T-helper 17 cell (primary cell): ENCODE measurements at places on chromosomes 2 and 18.

- H3K4me3 ChIP-seq: no peak overlapping the region
- no peak for DNase-seq
- no peaks in the 10 kb centered on the region for H3K27me3 ChIP-seq
- no peaks in the 10 kb centered on the region for H3K36me3 ChIP-seq
- H3K27ac ChIP-seq: no peak overlapping the region
- peaks cover under 1% of the 10 kb centered on the region for H3K4me1 ChIP-seq
Observed at GRCh38 chr2:144443837-144444817, 75.8 kb downstream of the ZEB2 start.

DNA sequence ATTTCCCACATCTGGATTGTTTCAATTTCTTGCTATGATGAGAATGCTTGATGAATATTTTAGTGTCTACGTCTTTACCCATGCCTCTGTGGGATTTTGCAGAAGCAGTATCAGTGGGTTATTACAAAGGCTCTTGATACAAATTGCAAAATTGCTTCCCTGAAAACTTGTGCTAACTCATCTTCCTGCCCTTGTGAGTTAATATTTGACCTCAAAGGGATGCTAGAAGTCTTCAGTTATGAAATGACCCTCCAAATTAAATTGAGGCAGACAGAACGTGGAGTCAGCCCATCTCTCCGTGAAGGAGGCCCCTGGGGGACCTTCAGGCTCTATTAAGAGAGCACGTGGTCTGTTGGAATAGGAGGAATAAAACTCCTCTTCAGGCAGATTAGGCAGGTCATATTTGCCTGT, 239.2 kb upstream of the HS6ST1 start:
- peaks cover 18% of the 10 kb centered on the region for H3K27me3 ChIP-seq
- H3K27ac ChIP-seq: no peak overlapping the region
- H3K36me3 ChIP-seq: no peaks in the 10 kb centered on the region

- H3K36me3 ChIP-seq: no peaks in the 10 kb centered on the region
- no peak overlapping the region for H3K4me3 ChIP-seq
- H3K27ac ChIP-seq: no peak overlapping the region
- DNase-seq: no peak
- peaks cover 12% of the 10 kb centered on the region for H3K4me1 ChIP-seq
- no peaks in the 10 kb centered on the region for H3K27me3 ChIP-seq
Observed at GRCh38 chr2:45776160-45776955, 124.9 kb downstream of the PRKCE start.

GRCh38 chr2:6211236-6211635, 519.1 kb downstream of the SOX11 start:
- no peaks in the 10 kb centered on the region for H3K36me3 ChIP-seq
- no peak overlapping the region for H3K27ac ChIP-seq
- H3K27me3 ChIP-seq: no peaks in the 10 kb centered on the region

GRCh38 chr18:36843784-36844183, 14.9 kb downstream of the KIAA1328 start:
- no peak for DNase-seq
- no peak overlapping the region for H3K4me3 ChIP-seq
- peaks cover 12% of the 10 kb centered on the region for H3K4me1 ChIP-seq
- H3K27me3 ChIP-seq: no peaks in the 10 kb centered on the region
- no peak overlapping the region for H3K27ac ChIP-seq

- H3K4me1 ChIP-seq: peaks cover 22% of the 10 kb centered on the region
- no peaks in the 10 kb centered on the region for H3K36me3 ChIP-seq
- no peak for DNase-seq
- no peak overlapping the region for H3K27ac ChIP-seq
- H3K27me3 ChIP-seq: no peaks in the 10 kb centered on the region
Observed at GRCh38 chr18:63199743-63200241, 119.8 kb downstream of the BCL2 start.

DNA sequence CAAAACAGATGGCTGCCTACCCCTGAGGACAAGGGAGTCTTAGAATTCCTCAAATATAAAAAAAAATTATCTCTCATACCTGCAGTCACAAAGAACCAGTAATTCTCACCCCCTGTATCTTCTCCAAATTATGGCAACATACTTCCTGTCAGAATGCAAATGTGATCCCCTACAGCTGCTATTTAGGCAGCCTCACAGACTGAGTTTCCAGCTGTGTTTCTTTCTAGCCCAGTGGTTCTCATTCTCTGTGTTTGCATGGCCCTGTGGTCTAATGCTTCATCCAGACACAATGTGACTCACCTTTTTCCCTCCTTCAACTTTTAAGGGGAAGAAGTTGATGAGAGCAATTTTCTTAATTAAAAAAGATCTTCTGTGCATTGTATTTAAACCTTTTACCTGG, 726.3 kb downstream of the TSN start:
- no peaks in the 10 kb centered on the region for H3K27me3 ChIP-seq
- no peaks in the 10 kb centered on the region for H3K36me3 ChIP-seq
- H3K4me1 ChIP-seq: no peaks in the 10 kb centered on the region
- no peak for DNase-seq
- no peak overlapping the region for H3K4me3 ChIP-seq
- H3K27ac ChIP-seq: no peak overlapping the region

GRCh38 chr2:166042356-166042755, 85.5 kb downstream of the SCN1A start:
- H3K36me3 ChIP-seq: no peaks in the 10 kb centered on the region
- no peak for DNase-seq
- H3K4me3 ChIP-seq: no peak overlapping the region
- H3K27me3 ChIP-seq: peaks cover 17% of the 10 kb centered on the region
- no peak overlapping the region for H3K27ac ChIP-seq
- peaks cover 2% of the 10 kb centered on the region for H3K4me1 ChIP-seq

DNA sequence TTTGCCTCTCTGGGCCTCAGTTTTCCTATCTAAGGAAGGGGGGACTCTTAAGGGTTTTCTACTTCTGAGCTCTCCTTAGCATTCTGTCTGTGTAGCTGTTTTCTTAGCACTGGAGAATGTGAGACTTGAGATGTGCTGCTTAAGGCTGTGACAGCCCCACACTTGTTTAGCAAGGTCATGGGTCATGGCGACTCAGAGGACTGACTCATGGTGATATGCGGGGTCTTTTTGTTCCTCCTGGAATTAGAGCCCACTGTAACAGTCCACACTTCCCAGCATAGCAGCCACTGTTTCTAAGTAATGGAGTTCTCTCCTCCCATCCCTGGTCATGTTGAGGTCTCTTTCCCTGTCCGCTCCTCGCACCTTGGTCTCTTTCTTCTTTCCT, 4.1 kb upstream of the LPIN1 start:
- no peak for DNase-seq
- peak overlapping the region; percentile 37 for H3K27ac ChIP-seq
- H3K27me3 ChIP-seq: peaks cover 5% of the 10 kb centered on the region

DNA sequence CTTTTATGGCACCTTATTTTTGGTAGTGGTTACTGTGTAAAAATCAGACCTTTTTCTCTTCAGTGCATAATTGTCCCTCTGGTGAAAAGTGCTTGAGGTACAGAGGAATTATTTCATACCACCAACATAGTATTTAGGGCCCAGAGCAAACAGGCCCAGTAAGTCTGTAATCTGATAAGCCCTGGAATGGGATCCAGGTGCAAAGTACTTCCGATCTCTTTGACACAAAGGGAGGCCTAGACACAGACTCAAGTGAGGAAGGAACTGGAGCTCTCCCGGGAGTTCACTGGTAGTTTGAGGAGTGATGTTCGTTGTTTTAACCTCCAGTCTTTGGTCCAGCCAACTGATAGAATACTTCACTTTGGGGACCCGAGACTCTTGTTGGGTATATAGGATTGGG, 57.4 kb downstream of the RAB31 start:
- peaks cover 32% of the 10 kb centered on the region for H3K27me3 ChIP-seq
- no peaks in the 10 kb centered on the region for H3K4me1 ChIP-seq
- H3K4me3 ChIP-seq: no peak overlapping the region
- H3K27ac ChIP-seq: no peak overlapping the region
- DNase-seq: no peak
- H3K36me3 ChIP-seq: no peaks in the 10 kb centered on the region

DNA sequence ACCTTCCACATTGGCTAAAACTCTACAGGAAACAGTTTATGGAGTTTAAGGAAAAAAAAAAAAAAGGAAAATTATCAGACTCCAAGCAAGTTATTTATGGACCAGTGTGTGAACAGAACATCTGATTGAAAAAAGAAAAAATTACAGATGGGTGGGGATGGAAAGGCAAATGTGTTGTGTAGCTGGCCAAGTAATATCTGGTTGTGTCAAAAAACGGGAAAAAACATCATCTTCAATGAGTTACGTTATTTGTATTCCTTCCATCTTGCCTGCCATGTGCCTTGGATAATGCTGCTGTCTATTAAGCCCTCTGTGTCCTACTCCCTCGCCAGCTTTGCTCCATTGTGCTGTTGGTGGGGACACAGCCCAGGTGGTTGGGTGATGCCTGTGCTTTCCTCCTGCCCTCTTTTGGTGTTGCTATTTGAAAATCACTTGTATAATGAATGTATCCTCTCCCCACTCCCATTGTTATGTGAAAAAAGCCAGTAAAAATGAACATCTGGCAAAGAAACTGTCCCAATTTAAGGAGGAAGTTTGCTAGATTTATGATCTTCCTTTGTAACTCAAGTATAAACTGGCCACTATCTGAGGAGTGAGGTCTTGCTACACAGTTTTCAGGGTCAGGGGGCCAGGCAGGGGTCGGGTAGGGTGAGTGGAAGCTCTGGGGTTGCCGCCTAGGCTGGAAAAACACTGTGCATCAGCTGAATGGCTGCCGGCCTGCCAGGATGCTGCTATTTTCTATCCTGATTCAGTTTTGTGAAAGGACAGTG, 155.9 kb downstream of the FMNL2 start:
- H3K27me3 ChIP-seq: peaks cover 64% of the 10 kb centered on the region
- H3K4me1 ChIP-seq: no peaks in the 10 kb centered on the region
- no peaks in the 10 kb centered on the region for H3K36me3 ChIP-seq
- no peak overlapping the region for H3K4me3 ChIP-seq

DNA sequence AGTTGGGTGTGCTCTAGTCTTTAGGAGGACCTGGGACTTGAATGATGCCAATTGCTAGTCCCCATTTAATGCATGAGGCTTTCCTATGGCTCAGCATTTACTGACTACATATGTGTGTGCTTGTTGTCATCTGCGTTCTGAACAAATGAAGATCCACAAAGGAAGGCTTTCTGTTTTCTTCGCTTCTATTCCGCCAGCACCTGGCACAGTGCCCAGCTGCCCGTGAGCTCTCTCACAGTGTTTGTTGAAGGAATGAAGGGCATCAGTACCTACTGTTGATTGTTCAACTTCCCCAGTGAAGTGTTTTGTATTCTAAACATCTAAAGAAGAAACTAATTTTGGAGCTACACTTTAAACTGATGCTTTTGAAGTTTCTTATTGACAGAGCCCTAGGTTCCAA, 122.4 kb upstream of the LINC00305 start:
- no peaks in the 10 kb centered on the region for H3K27me3 ChIP-seq
- no peak overlapping the region for H3K4me3 ChIP-seq
- H3K4me1 ChIP-seq: no peaks in the 10 kb centered on the region
- H3K27ac ChIP-seq: no peak overlapping the region
- no peak for DNase-seq

- H3K27me3 ChIP-seq: no peaks in the 10 kb centered on the region
- peaks cover 44% of the 10 kb centered on the region for H3K4me1 ChIP-seq
- DNase-seq: no peak
- no peak overlapping the region for H3K4me3 ChIP-seq
- peaks cover 5% of the 10 kb centered on the region for H3K36me3 ChIP-seq
- H3K27ac ChIP-seq: peak overlapping the region; percentile 98
Observed at GRCh38 chr2:85862426-85862825, 26.4 kb downstream of the ST3GAL5 start.

DNA sequence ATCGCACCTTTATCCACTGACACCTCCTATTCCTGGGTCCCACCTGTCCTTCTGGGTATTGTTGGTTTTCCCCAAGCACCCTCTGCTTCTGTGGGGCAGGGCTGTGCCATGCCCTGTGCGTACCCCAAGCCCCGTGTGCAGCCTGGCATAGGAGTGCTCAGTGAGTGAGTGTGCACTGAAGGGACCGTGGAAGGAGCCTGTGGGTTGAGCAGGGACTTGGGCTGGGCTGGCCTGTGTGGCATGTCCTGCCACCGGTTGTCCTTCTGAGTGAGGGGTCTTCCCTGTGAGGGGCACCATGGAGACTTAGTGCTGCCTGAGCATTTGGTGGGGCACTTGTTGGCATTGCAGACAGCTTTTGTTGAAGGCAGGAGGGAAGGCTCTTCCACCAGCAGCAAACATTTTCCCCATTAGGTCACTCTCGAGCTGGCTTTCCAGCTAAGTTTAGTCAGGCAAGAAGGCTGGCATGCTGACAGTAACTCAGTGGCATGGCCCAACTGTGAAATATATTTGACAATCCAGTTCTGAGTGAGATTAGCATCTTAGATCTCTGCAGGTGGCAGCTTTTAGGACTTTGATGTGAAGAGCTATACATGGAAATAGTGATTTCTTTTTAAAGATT, 64.7 kb downstream of the LPIN1 start:
- H3K27me3 ChIP-seq: no peaks in the 10 kb centered on the region
- H3K4me3 ChIP-seq: no peak overlapping the region
- peaks cover 27% of the 10 kb centered on the region for H3K36me3 ChIP-seq
- no peak overlapping the region for H3K27ac ChIP-seq

DNA sequence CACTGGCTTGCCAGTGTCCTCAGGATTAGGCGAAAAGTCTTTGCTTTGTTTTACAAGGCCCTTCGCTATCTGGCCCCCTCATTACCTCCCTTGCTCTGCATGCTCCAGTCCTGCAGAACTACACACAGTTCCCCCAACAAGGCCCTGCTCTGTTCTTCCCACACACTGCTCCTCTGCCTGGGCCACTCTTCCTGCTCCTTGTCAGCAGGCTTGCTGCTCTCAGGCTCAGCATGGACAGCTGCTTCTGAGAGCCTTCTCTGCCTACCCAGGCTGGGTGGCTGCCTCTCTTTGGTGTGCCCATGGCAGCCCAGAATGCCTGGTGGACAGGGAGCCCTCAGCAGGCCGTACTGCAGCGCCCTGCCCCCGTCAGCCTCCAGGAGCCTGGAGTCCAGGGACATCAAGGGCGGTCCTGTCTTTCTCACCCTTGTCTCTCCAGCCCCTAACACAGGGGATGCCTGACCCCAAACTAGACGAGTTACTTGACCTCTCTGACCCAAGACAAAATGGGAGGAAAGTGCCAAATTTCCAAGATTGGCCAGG, 111.1 kb downstream of the MSH2 start:
- H3K4me3 ChIP-seq: no peak overlapping the region
- H3K27me3 ChIP-seq: no peaks in the 10 kb centered on the region
- peaks cover 2% of the 10 kb centered on the region for H3K36me3 ChIP-seq
- H3K4me1 ChIP-seq: no peaks in the 10 kb centered on the region

DNA sequence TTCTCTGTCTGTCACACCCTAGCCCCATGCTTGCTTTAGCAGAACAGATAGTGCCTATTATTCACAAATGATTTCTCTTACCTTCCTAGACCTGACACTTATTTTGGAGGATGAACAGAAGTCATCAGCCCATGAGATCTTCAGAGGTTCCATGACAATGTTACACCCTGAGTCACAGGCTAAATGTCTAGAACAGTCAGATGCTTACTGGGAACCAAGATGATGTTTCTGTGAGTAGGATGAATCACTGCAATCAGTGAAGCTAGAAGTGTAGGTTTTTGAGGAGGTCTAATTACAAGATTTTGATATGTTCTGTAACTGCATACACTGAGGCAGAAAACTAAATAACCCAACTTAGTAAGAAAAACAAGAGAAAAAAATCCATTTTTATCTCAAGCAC, 123.0 kb upstream of the THUMPD2 start:
- no peaks in the 10 kb centered on the region for H3K4me1 ChIP-seq
- DNase-seq: no peak
- no peaks in the 10 kb centered on the region for H3K36me3 ChIP-seq
- H3K27ac ChIP-seq: no peak overlapping the region
- peaks cover 21% of the 10 kb centered on the region for H3K27me3 ChIP-seq

- peaks cover 21% of the 10 kb centered on the region for H3K27me3 ChIP-seq
- no peak for DNase-seq
- H3K27ac ChIP-seq: no peak overlapping the region
- no peaks in the 10 kb centered on the region for H3K36me3 ChIP-seq
- H3K4me3 ChIP-seq: no peak overlapping the region
Observed at GRCh38 chr2:120468136-120468535, 122.2 kb downstream of the INHBB start.
